ENCODE measurements at places on chromosomes 11 and 22. TPM values are rescaled to one million over a fixed set of nuclear protein-coding genes. Genes with fewer than 3 reads are reported as not detected.

- DNase-seq: no peak
These were observed 207.0 kb downstream of the TBC1D22A start for GRCh38 chr22:46969491-46969890.

TMA7B gene
- not detected for total RNA-seq

GRCh38 chr11:11973361-11973800 lies 35.0 kb downstream of the DKK3 start:
- peak; percentile 89 for DNase-seq

GAL3ST3 gene
- total RNA-seq: 3.1 TPM

GRCh38 chr11:128745311-128746136 lies 51.7 kb downstream of the FLI1 start:
- no peak for DNase-seq

DNA sequence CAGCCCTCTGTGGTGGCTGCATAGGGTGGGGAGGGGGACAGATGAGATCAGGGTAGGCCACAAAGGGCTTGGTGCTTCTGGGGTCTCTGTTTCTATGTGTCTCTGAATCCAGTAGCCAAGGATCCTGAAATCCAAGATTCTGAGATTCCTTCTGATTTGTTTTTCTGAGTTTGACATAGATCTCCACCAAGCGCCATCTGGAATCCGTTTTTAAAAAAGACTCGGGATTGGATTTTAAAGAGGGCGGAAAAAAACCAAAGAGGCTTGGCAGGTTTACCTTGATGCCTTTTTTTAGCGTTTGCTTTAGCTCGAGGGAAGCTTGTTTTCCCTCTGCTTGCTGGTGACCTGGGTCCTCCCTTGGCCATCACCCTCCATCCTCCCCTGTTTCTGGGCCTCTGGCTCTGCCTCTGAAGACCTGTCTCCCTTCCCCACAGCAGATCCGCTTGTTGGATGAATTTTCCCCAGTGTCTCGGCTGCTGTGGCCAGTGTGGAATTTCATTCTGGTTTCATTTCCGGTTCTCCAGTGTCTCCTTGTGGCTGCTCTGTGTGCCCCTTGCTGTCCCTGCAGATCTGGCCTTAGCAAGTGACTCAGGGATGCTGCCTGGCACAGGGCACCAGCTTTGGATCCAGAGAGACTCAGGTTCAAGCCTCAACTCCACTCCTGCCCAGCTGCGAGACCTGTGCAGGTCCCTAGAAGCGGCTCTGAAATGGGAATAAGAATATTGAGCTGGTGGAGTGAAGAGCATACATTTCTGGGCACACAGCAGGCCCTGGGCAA lies 15.1 kb downstream of the SYNGR1 start:
- no peak for DNase-seq

RTL10 gene
- total RNA-seq: 6.3 TPM

- no peak for DNase-seq
These were observed 57.2 kb downstream of the NAV2 start for GRCh38 chr11:19769820-19770219.

DNA sequence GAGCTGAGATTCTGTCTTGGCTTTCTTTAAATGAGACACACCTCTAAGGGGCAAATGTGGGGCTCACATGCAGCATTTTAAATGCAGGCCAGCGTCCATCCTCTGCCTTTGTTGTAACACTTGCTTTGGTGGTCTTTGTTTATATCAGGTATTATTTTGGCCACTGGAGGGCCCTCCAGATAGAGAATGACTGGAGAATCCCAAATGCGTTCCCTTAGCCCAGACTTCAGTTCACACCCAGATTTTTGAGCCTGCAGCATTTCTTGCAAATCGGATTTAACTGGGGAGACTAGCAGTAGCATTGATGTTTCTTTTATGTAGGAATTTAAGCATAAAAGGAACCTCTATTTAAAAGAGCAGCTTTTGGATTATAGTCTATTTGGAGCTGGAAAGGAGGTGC lies 200.2 kb upstream of the SORL1-AS1 start:
- DNase-seq: no peak

GRCh38 chr11:14249121-14249963 lies 109.6 kb downstream of the RRAS2 start:
- no peak for DNase-seq

DNA sequence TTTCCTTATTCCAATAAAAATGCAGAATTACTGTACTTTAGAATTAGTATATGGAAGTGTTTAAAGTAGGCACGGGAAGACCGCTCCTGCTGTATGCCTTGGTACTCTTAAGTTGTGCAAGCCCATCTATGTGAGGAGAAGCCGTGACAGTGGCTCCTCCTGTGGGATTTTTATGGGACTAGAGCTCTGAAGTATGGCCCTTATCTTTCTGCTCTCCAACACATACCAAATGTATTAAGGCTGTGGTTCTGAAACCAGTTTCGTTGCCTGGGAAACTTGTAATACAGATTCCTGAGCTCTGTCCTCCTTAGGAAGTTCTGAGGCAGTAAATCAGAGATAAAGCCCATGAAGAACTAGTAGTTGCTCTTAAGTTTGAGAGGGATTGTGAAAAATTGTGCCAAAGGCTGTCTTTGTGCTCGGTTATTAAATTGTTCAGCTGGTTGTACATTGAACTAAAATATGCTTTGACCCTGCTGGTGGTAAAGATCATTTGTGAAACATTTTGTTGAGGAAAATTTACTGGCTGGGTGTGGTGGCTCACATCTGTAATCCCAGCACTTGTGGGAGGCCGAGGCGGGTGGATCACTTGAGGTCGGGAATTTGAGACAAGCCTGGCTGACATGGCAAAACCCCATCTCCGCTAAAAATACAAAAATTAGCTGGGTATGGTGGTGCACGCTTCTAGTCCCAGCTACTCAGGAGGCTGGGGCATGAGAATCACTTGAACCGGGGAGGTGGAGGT lies 29.3 kb downstream of the RTN3 start:
- DNase-seq: no peak

DNA sequence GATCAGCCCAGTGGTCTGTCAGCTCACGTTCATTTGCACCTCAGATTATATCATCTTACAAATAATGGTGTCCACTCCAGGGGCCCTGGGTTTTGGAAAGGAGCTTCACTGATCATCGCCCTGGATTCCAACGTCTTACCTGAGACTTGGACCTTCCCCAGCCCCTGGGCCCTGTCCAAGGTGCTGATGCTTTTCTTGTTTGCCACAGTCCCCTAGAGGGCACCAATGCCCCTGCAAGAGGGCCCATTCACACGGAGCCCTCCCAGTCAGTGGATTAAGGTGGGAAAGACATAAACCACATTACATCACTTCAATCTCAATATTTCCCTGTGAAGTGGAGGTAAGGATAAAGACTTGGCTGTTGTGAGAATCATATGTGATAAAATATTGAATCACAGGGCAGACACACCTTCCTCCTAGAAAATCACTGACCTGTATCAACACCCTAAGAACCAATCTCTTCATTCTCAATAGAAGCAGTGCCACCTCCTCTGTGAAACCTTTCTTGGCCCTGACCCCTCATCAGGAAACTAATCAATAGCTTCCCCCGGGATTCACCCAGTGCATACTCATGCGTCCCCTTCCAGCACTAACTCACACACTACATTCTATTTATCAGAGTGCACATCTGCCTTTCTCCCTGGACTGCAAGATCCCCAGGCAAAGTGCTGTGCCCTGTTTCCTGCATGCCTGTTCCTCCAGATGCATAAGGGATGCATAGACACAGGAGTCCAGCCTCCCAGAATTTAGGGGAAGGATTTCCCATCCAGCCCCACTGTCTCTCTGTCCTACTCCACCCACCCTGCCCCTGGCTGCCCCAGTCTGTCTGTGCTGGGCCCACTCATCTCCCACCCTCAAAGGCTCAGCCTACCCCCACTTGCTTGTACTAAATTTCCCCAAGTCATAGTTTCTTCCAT lies 167.0 kb downstream of the BUD13 start:
- no peak for DNase-seq

ADM gene
- total RNA-seq: 5.3 TPM

- no peak for DNase-seq
These were observed 610.7 kb downstream of the NTM start for GRCh38 chr11:131980888-131981668.

IL18 gene
- 0.70 TPM for total RNA-seq

MMP12 gene
- not detected for total RNA-seq

- DNase-seq: no peak
These were observed 86.4 kb upstream of the THY1 start for GRCh38 chr11:119509282-119509841.

FAT3 gene
- 9.2 TPM for total RNA-seq

VSTM5 gene
- 0.22 TPM for total RNA-seq

GRCh38 chr11:63146581-63146980 lies 2.6 kb upstream of the SLC22A24 start:
- DNase-seq: no peak

- peak; percentile 85 for DNase-seq
These were observed 20.8 kb downstream of the DGCR6L start for GRCh38 chr22:20298803-20299745.

GRCh38 chr11:112864672-112865071 lies 96.5 kb upstream of the NCAM1 start:
- DNase-seq: no peak

TMEM191B gene
- 0.62 TPM for total RNA-seq

LRRC10B gene
- 0.65 TPM for total RNA-seq

GRCh38 chr11:116773203-116774097 lies 663 bp upstream of the BUD13 start:
- no peak for DNase-seq

Measured in cardiac septum (tissue), 1 donor.